ENCODE measurements at places on chromosomes 13 and 19. TPM values are rescaled to one million over a fixed set of nuclear protein-coding genes. Genes with fewer than 3 reads are reported as not detected.

GRCh38 chr19:45151821-45152503 is 8.8 kb downstream of the NKPD1 start:
- no peak for DNase-seq

DNA sequence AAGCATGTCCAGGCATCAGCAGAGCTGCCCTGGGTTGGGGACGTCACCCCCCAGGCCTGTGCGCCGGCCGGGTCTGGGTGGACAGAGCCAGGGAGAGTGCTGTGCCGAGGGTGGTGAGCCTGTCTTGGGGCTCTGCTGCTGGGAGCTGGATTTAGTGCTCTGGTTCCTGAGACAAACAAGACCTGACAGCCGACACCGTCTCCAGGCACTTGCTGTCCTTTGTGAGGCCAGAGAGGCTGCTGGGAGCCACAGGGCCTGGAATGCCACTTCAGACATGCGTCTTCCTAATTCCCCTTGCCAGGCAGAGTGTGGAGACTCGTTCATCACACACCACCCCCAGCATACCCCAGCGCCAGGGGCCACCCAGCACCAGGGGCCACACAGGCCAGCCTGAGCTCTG is 165.8 kb downstream of the KDM4B start:
- DNase-seq = no peak

GRCh38 chr19:4380254-4380727 is 20.1 kb downstream of the SH3GL1 start:
- no peak for DNase-seq

The CEACAM16 gene
- total RNA-seq = under 0.01 TPM

The ADM5 gene
- total RNA-seq = under 0.01 TPM

GRCh38 chr13:48488995-48489394 is 43.9 kb downstream of the RCBTB2 start:
- DNase-seq = no peak

The LIN7B gene
- 4.8 TPM for total RNA-seq

The TMED1 gene
- 46.6 TPM for total RNA-seq

DNA sequence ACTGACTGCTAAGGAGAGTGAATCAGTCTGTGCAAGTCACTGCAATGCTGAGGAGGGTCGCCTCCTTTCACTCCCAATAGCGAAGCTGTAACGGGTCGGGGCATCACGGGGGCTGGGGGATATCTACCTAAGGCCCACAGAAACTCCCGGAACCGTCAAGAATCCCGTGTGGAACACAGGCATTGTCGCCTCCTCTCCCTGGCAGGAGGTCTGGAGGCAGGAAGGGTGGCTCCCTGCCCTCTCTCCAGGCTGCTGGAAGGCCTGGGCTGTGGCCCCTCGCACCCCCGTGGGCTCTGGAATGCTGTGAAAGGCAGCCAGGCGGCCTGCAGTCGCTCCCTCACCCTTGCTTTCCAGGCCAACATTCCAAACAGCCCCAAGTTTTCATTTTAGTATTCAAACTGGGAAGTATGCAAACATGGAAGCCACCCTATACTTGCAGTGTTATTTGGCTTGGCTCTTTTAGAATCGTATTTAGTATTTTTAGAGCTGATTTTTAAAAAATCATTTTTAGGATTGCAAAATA is 109.4 kb downstream of the CRYL1 start:
- DNase-seq = no peak

Data from fibroblast of villous mesenchyme (primary cell).